C1 segment of cervical spinal cord (tissue), 14 donors: ENCODE measurements at places on chromosomes 1 and 21.

DNA sequence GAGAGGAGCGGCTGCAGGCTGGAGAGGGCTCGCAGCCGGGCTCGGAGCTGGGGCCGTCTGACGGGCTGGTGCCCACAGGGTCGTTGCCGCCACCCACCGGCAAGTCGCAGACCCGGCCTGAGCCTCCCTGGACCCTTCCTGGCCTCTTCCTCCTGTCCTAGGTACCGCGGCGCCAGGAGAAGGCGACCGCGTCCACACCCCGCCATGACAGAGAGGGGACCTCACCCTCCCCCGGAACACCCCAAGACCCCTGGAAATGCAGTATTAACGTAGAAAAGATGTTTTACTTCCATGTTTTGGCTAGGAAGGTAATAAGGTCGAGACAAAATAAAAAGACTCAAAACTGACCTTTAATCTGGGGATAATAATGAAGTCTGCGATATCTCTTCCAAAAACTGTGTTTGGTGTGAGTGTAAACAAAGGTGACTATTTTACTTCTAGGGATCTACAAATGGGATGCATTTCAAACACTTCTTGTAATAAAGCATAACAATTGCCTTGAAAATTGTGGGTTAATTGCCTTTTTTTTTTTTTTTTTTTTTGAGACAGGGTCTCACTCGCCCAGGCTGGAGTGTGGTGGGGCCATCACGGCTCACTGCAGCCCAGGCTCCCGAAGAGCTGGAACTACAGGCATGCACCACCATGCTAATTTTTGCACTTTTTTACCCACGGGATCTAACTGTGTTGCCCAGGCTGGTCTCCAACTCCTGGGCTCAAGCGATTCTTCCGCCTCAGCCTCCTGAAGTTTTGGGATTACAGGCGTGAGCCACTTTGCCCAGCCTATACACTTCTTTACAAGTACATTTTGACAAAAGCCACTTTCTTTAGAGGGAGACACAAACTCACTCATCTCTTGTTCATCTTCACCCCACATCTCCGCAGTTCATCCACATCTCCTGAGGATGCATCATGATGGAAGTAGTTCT is 838 bp upstream of the RSRP1 start:
- no peak for DNase-seq

DNA sequence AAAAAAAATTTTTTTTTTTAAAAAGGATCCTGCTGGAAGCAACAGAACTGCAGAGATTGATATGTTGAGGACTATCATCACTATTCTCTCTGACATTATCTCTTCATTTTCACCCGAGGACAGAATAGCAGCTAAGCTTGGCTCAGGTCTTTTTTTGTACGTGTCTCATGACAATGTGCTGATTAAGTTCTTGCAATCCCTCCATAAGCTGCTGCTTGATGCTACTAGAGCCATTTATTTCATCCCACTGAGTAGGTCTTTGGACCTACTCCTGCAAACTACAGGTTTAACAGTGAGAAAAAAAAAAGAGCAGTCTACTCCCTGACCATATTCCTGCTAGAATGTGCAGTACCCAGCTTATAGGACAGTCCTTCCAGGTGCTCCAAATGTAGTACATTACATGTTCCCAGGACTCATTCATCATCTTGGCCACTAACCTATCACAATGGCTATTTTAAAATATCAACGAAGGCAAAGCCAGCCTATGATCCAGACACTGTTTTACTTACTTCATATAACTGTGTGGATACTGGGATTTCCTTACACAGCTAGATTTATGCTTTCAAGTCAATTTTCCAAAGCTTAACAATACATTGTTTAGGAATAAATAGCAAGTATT is 54.1 kb downstream of the ARHGAP29 start:
- no peak for DNase-seq

- no peak for DNase-seq
Measured at GRCh38 chr1:63486629-63487028, 36.4 kb downstream of the ITGB3BP start.

GRCh38 chr1:12496154-12496961 is 121.7 kb downstream of the DHRS3 start:
- no peak for DNase-seq

GRCh38 chr1:62726011-62726442 is 37.8 kb upstream of the DOCK7 start:
- no peak for DNase-seq
